ENCODE measurements at places on chromosomes 7 and 10. TPM values are rescaled to one million over a fixed set of nuclear protein-coding genes. Genes with fewer than 3 reads are reported as not detected.

The CYP26C1 gene
- 0.38 TPM for total RNA-seq

The RSU1 gene
- 35.7 TPM for total RNA-seq

The BAMBI gene
- 55.9 TPM for total RNA-seq

The SPACDR gene
- not detected for total RNA-seq

The GSDME gene
- 24.6 TPM for total RNA-seq

The NPY gene
- 3.7 TPM for total RNA-seq
